ENCODE measurements at places on chromosomes 7 and 10. TPM values are rescaled to one million over a fixed set of nuclear protein-coding genes. Genes with fewer than 3 reads are reported as not detected.

GRCh38 chr7:151312356-151312755, 29.3 kb upstream of the NUB1 start:
- DNase-seq, result no peak

DNA sequence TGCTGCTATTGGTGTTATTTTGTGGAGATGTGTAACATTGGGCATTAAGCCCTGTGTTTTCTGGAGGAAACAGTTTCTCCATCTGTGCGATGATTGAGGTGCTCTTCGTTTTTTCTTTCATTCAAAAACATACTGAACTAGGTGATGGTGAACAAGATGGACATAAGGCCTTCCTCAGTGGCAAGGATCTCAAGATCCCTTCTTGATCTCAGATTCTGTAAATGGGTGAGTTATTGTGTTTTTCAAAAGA, 759 bp upstream of the ELAPOR2 start:
- DNase-seq, result no peak

The NUP205 gene
- 70.8 TPM for polyA plus RNA-seq

- no peak for DNase-seq
Observed at GRCh38 chr10:132493246-132493755, 44.3 kb upstream of the INPP5A start.
